ENCODE measurements at places on chromosomes 4 and X.

- DNase-seq, result no peak
Observed at GRCh38 chr4:25427871-25428270, 50.8 kb downstream of the ANAPC4 start.

DNA sequence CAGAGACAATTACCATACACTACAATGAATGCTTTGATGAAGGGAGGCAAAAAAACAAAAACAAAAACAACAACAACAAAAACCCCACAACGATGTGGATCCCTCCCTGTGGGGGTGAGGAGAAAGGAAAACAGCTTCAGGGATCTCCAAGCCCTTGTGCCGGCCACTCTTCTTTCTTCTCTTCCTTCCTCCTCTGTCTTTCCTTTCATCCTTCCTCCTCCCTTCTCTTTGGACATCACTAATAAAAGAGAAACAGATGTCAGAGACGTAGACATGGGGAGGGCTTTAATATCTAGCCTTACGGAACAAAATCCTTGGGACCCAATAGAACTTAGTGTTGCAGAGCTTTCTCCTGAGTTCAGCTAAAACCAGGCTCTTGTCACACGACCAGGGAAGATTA is 18.8 kb upstream of the STX18 start:
- DNase-seq, result no peak

- no peak for DNase-seq
Observed at GRCh38 chr4:968221-968620, 5.1 kb downstream of the DGKQ start.

DNA sequence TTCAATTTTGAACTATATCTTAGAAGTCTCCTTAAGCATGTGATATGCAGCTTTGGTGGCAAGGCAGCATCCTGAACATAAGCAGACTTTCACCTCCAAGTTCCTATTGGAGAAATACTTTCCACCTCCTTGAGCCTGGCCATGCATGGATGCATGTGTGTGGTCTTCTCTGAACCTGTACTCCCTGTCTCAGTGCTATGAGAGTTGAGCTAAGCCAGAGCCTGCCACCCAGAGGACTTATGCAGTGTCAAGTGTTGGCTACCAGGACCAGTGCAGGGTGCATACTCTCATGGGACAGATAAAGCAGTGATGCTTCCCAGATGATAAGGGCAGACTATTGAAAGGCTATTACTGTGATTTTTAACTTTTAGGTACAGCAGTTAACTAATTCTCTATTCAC is 105.6 kb downstream of the TSPAN7 start:
- no peak for DNase-seq

DNA sequence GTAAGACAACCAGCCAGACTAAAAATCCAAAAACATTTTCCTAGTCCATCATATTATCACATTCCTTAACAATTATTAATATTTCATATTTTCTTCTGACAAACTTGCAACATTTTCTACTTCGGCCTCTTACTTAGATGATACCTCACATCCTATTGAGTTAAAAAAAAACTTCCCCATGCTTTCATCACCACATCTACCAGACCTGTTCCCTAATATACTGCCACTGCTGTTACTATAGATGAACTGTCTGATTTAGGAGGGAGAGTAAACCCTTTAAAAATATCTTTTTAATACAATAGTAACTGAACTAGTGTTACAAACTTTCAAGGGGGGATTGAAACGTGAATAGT is 1.5 kb downstream of the FAM200B start:
- no peak for DNase-seq
